ENCODE measurements at places on chromosomes 11 and 22.

- DNase-seq = no peak
These were observed 55.1 kb upstream of the CLDN5 start for GRCh38 chr22:19579115-19579811.

DNA sequence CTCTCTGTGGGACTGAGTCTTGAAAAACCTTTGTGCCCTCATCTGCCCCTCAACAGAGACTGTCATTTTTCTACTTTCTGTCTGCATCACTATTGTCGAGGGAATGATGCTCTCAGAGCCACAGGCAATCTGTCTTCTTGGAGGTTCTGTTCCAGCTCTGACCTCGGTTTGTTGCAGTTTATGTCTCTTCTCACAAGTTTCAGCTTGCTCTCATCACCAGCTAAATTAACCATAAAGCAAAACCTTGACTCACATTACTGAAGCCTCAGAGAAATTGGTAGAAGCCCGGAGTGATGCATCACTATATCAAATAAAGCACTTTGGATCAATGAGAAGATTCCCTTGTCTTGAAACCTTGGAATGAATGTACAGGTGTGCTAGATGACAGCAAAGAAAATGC lies 60.6 kb upstream of the BLID start:
- DNase-seq = no peak

GRCh38 chr11:46858920-46859546 lies 13.0 kb upstream of the CKAP5 start:
- DNase-seq = no peak

GRCh38 chr11:110034806-110035205 lies 58.4 kb upstream of the ZC3H12C start:
- no peak for DNase-seq

GRCh38 chr11:129696309-129696989 lies 119.2 kb upstream of the TMEM45B start:
- DNase-seq = no peak

Data from fibroblast of skin of left quadriceps (primary cell).